EH (cell line): ENCODE measurements at places on chromosomes 3 and 15.
A peak's percentile ranks its signal among the peaks of the same experiment; 100 is the strongest.

GRCh38 chr15:70128414-70129140 lies 30.9 kb upstream of the TLE3 start:
- DNase-seq: no peak

GRCh38 chr15:29037997-29038705 lies 152.4 kb downstream of the APBA2 start:
- no peak for DNase-seq

DNA sequence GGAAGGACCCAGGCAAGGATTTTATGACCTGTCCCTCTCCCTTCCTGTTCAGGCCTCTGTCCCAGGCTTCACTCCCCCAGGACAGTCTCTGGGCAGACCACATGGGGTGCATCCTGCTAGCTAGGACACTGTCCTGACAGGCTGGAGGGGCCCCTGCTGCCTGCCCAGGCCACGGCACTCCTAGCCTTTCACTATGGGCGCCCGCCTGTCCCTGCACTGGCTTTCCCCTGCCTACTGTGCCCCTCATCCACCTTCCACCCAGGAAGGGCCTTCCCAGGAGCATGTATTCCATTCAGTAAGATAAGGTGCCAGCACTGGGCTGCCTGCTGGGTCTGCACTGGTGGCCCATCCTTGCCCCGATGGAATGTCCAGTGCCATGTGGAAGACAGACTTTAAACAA lies 145.3 kb downstream of the DNAJB8 start:
- DNase-seq: no peak

DNA sequence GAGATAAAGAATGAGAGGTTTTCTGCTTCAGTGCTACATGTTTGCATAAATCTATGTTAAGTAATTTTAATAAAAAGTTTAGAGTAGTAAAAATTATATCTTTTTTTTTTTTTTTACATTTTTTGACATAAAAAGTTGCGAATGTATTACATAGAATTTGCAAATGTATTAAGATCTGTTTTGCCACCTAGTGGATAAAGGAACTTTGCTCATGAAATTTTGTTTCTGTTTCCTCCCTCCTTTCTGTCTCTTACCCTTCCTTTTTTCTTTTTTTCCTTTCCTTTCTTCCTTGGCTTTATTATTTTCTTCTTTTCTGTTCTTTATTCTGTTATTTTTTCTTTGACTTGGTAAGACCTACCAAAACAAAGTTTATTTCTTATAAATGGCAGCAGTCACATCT lies 58.5 kb upstream of the UTS2B start:
- DNase-seq: no peak

- peak; percentile 95 for DNase-seq
Measured at GRCh38 chr15:37824717-37825382, 109.6 kb upstream of the TMCO5A start.

DNA sequence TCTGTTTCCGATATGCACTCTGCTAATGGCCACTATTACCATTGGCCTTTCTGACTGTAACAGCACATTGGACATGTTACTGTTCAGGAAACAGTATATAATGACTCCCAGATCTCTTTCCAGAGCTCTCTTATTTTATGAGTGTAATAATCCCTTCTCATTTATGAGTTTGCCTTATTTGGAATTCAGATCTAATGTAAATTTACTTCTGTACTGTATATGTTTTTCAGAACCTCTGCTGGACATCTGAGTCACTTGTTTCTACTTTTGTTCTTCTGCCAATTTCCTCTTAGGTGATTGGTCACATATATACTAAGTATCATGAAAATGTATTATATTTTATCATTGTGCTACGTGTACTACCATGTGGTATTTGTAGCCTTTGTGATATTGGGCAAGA lies 30.5 kb downstream of the RSRC1 start:
- no peak for DNase-seq

DNA sequence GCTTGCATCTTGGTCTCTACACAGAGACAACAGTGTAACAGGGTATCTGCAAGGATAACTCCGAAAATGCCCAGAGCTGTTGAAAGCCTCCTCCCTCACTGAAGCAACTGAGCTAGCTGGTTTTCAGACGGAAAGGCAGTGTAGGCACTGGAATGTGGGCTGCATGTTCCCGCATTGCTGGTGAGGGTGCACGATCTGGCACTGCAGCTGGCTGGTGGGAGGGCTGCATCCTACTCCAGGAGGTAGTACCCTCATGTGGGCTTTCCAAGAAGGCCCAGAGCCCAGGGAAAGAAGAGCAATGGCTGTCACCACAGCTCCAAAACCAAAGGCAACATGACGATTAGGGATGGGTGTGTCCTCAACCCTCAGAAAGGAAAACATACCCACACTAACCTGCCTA lies 28.7 kb upstream of the RPS17 start:
- DNase-seq: no peak

GRCh38 chr3:69172058-69172457 lies 49.7 kb upstream of the LMOD3 start:
- DNase-seq: no peak

- no peak for DNase-seq
Measured at GRCh38 chr3:12591997-12592715, 35.3 kb downstream of the MKRN2 start.
